ENCODE measurements at places on chromosomes 12 and 14.

- no peak for DNase-seq
Observed at GRCh38 chr12:93128332-93128707, 199.2 kb upstream of the EEA1 start.

- no peak for DNase-seq
Observed at GRCh38 chr12:114547636-114548035, 136.3 kb downstream of the TBX3 start.

GRCh38 chr12:120121766-120122293 is 5.3 kb upstream of the RAB35 start:
- no peak for DNase-seq

DNA sequence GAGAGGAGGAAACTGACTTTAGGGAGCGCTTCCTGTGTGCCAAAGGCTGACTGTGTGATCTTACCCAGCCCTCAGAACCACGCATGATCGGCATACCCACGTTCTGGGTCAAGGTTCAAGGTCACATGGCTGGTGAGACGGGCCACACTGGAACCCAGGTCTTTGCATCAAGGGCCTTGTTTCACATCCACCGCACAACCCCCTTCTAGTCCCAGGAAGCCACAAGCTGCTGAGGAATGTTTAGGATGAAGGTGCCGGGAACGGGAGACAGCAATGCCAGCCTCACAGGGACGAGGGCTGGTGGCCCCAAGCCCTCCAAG is 50.7 kb downstream of the TESC start:
- DNase-seq, result no peak

- DNase-seq, result no peak
Observed at GRCh38 chr12:85759091-85759490, 77.1 kb downstream of the RASSF9 start.

DNA sequence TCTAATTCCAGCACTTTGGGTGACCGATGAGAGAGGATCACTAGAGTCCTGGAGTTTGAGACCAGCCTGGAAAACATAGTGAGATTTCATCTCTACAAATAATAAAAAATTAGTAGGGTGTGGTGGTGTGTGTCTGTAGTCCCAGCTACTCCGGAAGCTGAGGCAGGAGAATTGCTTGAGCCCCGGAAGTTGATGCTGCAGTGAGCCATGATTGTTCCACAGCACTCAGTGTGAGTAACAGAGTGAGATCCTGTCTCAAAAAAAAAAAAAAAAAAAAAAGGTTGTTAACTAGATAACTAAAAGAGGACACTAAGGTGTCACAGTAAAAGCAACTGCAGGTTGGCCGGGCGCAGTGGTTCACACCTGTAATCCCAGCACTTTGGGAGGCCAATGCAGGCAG is 121.3 kb upstream of the MAX start:
- DNase-seq, result no peak

DNA sequence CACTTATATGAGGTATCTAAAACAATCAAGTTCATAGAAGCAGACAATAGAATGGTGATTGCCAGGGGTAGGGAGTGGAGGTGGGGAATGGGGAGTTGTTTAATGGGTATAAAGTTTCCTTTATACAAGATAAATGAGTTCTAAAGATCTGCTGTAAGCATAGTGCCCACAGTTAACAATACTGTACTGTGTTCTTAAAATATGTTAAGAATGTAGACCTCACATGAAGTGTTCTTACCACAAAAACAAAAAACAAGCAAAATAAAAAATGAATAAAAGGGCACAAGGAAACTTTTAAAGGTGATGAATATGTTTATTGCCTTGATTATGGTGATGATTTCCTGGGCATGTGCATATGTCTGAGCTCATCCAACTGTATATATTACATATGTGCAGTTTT is 211.8 kb downstream of the MSRB3 start:
- DNase-seq, result no peak

DNA sequence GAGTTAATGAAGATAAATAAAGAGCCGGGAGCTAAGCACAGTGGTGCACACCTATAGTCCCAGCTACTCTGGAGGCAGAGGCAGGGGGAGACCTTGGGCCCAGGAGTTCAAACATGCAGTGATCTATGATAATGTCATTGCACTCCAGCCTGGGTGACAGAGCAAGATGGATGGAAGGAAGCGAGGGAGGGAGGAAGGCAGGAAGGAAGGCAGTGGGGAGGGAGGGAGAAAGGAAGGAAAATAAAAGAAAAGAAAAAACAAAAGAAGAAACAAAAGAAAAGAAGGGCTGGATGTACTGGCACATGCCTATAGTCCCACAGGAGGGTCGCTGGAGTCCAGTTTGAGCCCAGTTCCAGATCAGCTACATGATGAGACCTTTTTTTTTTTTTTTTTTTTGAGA is 19.0 kb upstream of the SP7 start:
- DNase-seq, result no peak

DNA sequence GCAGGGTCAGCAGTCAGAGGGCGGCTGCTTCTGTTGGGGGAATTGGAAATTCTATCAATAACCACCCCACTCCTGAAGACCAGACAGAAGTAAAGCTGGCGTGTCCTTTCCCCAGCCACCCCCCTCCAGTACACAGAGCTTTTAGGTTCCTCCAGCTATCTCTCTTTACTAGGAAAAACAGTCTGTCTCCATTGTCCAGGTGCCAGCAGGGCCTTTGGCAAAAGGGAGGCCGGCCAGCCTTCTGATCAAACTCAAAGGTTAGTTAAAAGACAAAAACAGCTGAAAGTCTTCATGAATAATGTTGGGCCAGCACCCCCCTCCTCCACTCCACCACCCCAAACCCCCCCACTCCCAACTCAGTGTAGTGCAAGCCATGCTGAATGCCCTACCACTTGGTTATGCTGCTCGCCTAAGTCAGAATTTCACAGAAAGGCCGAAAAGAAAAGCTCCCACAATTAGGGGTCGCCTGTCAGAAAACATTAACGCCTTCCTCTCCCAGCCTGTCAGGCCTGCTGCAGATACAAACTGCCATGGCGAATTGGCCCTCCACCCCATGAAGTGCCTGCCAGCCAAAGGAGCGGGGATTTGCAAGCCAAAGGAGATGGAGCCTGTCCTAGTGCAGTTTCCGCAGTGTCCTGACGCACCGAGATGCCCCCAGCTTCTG is 8.9 kb downstream of the ASCL1 start:
- no peak for DNase-seq

DNA sequence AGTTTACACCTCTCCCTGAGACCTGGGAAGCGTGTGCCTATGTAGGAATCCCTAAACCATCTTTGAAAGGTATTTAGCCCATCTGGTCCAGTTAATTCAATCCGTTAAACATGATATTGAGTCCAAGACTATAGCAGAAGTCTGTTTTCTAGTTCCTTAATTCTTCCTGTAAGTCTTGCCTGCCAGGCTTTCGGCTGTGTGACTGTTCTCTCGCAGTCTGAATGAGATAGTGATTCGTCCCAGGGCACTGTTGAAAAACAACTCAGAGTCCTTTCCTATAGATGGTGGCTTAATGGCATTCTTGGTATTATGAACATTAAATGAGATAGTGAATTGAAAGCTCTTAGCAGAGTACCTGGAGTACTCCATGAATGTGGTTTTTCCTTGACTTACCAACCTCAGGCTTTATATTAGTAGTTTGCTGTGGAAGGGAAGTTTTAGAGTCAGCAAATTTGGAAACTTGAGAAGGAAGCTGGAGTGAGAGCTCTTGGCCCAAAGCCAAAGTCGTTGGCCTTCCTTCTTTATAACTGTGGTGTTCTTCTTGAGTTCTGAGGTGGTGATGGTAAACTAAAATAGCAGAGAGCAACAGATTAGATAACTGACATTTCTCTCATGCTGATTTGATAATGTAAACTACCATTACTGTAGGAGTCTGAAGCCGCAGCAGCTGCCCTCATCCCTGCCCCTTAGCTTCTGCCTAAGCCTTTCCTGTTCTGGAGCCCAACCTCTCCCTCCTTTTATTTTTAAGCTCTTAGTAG is 76.5 kb downstream of the TGFB3 start:
- no peak for DNase-seq

DNA sequence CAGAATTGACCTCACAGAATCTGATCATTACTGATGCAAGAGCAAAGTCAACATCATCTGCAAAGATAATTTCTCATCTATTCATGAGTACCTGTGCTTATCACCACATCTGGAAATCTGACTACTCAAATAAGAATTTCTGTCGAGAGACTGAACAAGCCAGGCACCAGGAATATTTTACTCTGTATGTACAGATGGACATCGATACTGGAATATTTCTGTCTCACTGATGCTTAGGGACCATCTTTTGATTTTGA is 105.2 kb downstream of the BICD1 start:
- no peak for DNase-seq

GRCh38 chr14:103521438-103521950 is 1.1 kb downstream of the CKB start:
- DNase-seq, result no peak

DNA sequence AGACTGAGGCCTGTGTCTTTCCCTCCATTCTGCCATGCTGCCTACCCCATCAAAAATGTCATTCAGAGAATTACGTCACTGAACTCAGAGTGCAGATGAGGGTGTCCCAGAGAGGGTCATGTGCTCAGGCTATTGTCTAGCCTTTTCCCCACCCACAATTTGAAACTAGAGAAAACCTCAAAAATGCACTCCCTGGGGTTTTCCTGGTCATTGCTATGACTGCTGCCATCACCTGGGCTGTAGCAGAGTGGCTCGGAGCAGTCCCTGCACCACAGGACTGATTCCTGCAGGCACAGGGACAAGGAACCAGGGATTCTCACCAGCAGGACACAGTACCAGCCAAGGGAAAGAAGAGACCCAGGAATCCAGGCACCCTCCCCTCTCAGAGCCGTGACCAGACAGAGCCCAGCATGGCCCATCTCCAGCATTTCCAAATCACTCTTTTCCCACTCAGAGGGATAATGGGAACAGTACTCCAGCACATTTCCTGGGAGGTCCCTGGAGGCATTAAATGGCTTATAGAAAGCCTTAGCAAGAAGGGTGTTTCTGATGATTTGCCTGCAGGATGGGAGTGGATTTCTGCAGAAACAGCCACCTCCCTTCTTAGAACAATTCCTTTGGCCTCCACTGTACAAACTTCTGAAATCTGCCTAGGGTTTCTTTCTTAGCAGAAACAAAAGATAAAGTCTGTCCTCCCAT is 45.9 kb downstream of the VWF start:
- no peak for DNase-seq

- peak; percentile 5 for DNase-seq
Observed at GRCh38 chr12:47156167-47156736, 76.5 kb upstream of the AMIGO2 start.

DNA sequence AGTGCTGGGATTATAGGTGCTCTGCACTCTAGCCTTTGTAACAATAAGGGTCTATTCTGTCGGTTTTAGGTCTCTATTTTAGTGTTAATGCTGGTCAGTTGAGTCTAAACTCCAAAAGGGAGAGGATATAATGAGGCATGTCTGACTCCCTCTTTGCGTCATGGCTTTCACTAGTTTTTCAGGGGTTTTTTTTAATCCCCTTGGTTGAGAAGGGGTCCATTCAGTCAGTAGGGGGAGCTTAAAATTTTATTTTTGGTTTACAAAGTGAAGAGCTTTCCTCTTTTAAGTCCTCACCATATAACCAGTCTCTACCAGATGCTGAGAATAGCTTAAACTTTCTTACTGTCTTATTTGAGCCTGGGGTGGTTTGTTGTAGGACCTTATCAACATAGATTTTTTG is 106.9 kb downstream of the PRKCH start:
- no peak for DNase-seq

GRCh38 chr12:95605087-95605486 is 53.8 kb upstream of the USP44 start:
- DNase-seq, result no peak

GRCh38 chr12:108666401-108666881 is 32.7 kb upstream of the SELPLG start:
- DNase-seq, result peak; percentile 47

DNA sequence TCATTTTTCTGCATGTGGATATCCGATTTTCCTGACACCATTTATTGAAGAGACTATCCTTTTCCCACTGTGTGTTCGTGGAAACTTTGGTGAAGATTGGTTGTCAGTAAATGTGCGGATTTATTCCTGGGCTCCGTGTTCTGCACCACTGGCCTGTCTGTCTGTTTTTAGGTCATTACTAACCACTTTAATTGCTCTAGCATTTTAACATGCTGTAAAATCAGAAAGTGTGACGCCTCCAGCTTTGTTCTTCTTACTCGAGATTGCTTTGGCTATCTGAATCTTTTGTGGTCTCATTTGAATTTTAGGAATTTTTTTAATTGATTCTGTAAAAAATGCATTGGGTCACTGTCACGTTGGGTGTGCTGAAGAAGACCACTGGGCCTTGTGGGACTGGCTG is 1458.7 kb downstream of the AACS start:
- no peak for DNase-seq

DNA sequence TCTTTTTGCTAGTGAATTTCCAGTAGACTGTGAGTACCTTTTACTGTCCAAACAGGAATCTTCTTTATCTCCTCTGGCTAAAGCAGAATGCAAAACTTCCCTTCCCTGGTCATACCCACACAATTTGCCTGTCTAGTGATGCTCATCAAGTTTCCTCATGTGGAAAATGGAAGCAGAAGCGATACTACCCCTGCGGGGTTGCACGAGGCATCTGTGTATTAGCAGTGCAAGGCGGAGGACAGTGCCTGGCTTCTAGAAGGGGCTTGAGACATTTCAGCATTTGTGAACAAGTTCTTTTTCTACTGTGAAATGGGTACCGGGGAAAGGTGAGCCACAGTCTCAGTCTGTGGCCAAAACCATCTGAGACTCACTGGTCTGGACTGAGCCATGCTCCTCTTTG is 340.9 kb downstream of the AACS start:
- DNase-seq, result no peak

- no peak for DNase-seq
Observed at GRCh38 chr12:50234347-50234746, 49.0 kb downstream of the LIMA1 start.

DNA sequence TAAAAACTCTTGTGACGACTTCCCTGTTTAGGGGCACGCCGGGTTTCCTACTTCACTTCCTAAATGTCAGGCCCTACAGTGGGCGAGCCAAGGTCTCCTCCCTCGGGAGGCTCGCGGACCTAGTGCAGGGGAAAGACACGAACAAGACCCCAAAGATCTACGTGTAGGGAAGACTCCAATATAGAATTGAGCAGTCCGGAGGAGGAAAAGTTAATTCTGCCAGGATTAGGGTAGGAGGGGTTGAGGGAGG is 564 bp downstream of the ATXN3 start:
- no peak for DNase-seq

- no peak for DNase-seq
Observed at GRCh38 chr12:615620-616019, 47.6 kb downstream of the NINJ2 start.

DNA sequence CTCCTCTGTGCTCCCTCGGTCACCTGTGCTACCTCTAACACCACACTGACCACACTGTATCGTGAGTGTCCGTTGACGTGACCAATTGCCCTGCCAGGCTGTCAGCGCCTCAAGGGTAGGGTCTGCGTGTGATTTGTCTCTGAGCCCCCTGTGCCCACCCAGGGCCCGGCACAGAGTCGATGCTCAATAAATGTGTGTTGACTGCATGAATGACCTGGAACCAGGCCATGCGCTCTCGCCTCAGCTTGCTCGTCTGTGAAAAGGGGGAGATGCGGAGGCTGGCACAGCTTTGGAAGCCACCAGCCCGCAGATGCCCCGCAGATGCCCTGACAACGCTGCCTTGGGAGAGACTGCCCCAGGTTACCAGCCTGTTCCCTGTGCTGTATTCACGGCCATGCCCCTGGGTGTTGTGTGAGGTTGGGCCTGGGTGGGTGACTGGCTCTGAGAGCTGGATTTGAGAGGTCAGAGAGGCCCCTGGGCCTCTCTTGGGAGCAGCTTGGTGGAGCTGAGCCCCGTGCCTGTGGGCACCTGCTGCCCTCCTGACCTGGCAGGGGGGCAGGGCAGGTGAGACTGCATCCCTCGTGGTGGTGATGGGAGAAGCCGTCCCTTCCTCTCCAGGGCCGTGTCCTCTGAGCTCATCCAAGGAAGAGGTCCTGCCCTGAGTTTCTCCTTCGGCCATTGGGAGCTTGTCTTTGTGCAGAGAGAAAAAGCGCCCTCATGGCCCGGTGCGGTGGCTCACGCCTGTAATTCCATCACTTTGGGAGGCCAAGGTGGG is 43.2 kb downstream of the CYP46A1 start:
- no peak for DNase-seq
